MCF 10A (cell line): ENCODE measurements at places on chromosomes 7 and 10.

DNA sequence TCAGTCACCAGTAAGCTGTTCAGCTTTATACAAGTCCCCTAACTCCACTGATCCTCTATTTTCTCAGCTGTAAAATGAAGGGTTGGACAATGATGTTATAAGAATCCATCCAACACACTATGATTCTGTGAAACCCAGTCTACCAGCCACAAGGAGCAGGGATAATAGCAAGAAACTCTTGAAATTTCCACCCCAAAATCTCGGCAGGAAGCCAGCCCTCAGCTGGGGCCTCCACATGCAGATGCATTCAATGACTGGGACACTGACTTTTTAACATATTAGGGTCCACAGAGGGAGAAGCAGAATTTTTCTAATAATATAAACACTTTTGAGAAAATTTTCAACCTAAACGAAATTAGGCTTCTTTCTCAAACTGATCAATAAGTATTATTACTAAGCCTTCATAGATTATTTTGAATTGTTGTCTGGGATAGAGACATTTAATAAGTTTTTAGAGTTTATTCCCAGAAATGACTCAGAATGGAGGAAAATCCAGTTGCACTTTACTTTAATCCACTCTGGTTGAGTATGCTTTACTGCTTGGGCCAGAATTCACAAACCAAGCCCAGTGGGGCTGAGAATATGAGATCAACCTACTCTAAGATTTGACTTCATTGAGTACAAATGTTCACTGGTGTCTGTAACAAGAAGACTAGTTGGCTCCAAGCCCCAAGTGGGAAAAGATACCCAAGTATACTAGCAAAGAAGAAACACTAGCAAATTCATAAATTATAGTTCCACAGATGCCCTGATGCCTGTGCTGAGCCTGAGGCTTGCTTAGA, 168.6 kb downstream of the C7orf25 start:
- DNase-seq = no peak

DNA sequence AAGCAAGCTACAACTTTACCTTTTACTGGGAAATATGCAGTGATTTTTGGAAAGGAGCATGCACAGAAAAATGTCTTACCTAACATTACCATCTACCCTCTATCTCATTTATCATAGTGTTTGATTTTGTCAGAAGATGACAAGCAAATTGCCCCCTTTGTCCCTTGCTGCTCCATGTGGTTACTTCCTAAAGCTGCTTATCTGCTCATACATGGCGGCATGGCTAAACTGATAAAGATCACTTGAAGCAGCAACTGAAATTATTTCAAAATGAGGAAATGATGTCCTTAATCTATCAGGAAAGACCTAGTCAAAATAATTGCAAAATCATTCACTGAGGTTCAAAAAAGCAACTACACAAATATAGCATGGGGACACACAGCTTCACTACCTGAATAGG, 1198.5 kb upstream of the SORCS1 start:
- DNase-seq = no peak

DNA sequence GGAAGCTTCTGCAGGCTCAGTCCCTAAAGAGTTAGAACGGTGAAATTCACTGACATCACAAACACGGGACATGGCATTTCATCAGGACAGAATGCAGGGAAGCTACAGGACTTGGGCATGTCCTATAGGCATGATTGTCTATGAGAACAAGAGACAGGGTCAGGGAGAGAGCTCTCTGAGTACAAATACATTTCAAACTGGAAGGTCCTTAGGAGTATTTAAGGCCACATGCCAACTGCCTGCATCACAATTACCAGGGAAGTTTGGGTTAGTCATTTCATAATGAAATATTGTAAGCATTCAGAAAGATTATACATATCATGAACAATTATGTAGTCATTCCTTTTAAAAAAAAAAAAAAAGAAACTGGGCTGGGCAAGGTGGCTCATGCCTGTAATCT, 71.3 kb downstream of the CREB3L2 start:
- DNase-seq = peak; percentile 67

DNA sequence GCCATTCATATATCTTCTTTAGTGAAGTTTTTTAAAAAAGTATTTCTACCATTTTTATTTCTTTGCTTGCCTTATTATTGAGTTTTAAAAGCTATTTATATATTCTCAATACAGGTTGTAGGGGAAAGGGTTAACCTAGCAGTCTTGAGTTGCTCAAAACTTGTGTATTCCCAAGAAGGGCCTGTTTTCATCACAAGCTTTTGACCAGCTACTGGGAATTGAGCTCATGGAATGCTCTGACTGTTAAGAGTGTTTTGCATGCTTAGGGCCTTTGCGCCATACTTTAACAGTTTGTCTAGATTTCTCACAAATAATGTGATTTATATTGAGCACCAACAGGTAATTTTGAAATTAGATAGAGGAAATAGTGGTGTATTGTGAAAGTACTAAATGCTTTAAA, 72.0 kb upstream of the CALCR start:
- DNase-seq = no peak

DNA sequence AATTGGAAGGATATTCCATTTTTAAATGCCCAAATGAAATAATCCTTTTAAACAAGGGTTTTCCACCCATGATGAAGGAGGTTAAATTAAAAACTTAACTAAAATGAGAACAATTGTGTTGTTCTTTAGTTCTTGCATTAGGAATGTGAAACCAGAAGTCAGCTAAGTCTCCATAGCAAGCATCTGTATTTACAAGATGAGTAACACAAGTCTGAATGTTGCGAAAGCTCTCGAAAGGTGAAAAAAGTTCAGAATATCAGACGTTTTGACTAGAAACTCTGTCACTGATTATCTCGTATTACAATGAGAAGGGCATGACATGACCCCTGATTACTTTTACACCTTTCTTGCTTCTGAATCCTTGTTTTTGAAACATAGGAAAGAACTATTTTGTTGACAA, 149.6 kb downstream of the BICC1 start:
- peak; percentile 91 for DNase-seq

- peak; percentile 72 for DNase-seq
Measured at GRCh38 chr10:122342293-122343134, 32.0 kb upstream of the PLEKHA1 start.

- peak; percentile 20 for DNase-seq
Measured at GRCh38 chr10:30818010-30818660, 188.6 kb upstream of the LYZL2 start.

DNA sequence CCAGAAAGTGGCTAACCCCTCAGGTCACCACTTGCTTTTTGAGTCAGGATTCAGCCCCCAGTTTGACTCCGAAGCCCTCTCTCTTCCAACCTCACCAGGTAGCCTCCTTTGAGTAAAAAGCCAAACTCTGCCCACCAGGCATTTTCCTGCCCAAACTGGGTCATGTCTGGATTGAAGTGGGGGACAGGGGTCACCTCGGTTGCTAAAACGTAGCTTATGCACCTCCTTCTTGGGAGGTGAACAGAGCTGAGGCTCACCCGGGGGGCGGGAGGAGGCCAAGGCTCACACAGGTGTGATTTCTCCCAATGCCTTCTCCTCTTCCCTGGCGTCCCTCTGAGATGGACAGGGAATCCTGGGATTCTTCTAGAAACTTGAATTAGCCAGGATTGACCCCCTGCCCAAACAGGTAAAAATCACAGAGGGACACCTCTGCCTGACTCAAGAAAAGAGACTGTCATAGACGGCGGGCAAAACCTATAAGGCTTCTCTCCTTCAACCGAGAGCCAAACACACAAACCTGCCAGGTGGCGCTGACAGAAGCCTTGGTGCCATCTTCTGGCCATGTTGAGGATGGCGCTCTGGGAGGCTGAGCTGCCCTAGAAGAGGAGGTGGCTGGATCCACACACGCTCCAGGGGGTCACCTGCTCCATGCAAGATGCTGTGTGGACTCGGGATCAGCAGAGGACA, 51.6 kb downstream of the PRLHR start:
- peak; percentile 81 for DNase-seq

DNA sequence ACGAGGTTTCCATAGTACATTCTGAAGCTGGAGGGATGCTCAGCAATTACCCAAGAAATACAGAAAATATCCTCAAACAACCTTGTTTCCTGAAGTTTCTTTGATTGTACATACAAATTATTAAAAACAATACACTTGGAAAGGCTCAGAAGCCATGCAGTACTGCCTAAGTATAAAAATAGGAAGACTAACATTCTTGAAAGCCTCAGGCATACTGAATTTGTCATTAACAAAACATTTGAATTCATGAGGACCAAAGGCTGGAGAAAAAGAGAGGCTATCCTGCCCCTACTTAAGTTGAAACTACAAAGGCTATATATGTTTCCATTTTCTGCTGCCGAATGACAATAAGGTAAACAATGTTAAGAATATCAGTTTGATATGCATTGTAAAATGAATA, 54.3 kb upstream of the SGCE start:
- DNase-seq = no peak
